ENCODE measurements at places on chromosomes 5 and 9.
A peak's percentile ranks its signal among the peaks of the same experiment; 100 is the strongest.

DNA sequence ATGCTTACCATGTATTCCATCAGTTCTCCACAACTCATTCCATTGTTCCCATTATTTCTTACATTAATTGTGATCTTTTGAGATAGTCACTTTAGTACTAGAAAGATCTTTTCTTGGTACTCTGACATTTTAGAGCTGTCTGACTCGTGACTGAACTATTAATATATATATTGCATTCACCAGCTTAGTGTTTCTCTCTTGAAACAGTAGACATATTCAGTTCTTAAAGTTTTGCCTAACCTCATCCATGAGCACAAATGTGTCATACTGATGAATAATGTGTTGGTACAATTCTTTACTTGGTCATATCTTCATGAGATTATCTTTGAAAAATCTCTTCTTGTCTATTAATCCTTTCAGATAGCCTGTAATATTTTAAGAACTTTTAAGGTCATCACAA, 74.3 kb downstream of the NLN start:
- peak; percentile 35 for DNase-seq

GRCh38 chr5:38032149-38032548, 192.3 kb upstream of the GDNF start:
- no peak for DNase-seq

DNA sequence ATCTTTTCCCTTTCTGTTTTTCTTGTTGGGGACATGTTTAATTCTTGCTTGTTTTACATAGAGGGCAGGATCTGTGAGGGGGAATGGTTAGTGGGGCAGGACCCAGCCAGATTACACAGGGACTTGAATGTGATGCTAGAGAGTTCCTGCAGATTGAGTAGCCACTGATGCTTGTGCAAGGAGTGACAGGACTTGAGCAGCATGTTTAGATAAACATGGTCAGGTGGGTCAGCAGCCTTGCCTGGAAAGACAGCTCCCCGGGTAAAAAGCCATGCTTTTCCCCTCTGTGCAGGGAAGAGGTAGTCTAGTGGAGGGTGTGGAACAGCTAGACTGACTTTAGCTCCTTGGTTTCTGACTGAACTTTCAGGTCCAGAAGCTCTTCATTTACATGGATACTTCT, 261.2 kb downstream of the AOPEP start:
- DNase-seq: no peak

DNA sequence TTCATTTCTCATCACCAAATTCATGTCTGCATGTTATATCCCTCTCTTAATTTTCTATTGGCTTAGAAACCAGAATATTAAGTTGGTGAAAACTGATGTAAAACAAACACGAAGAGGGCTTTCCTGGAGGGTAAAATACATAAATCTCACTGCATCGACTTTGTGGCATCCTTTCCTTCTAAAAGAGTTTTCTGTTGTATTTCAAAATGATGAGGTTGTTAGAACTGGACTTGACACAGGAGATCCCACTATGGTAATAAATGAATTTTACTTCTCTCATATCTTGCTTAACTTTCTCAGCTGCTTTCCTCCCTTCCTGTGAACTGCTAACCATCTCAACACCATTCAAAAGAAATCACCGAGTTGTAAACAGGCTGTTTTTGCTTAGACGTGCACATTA, 162.0 kb upstream of the TRPC7 start:
- no peak for DNase-seq

DNA sequence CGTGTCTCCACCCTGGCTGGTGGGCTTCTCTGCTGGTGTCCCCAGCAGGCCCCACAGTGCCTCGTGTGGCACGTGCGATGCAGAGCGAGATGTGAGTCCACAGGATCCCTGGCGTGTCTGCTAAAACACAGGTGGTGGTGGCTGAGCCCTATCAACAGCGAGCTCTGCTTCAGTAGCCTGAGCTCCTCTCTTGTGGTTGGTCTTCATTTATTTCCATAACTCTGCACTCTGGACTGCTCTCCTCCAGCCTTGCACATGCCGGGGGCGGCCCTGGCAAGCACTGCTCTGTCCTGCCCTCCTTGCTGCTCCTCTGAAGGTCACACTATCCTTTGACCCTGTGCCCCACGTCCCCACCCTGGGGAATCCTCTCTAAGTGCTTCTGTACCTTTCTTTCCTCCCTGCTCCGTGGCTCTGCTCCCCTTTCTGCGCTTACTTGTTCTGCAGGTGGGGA, 59.2 kb downstream of the NSUN2 start:
- no peak for DNase-seq

DNA sequence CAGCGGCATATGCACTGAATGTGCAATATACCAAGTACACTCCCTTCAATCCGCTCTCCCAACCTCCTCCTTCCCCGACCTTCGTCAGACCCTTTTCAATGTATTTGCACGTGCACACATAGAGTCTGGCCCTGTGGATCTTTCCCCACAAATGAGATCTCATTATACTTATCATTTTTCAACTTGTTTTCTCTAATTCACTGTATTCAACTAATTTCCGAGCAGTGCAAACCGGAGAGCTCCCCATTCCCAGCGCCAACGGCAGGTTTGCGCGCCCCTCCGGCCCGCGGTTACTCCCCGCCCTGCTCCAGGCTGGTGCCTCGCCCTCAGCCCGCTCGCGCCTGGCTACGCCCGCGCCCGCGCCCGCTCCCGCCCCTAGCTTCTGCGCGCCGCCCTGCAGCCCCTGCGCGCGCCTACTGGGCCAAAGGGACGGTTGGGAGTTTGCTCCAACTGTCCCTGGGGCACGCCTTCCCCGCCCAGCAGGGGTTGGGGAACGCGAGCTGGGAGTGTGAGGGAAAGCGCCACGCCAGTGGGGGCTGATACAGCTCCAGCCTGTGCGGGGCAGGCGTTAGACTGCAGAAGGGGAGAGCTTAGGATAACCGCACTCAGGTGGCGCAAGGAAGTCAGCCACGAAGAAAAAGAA, 3.3 kb upstream of the CDC20B start:
- peak; percentile 15 for DNase-seq

GRCh38 chr5:147688656-147689356, 93.7 kb downstream of the JAKMIP2 start:
- DNase-seq: peak; percentile 35

All from iris pigment epithelial cell (primary cell).